ENCODE measurements at places on chromosomes 7 and 10. TPM values are rescaled to one million over a fixed set of nuclear protein-coding genes. Genes with fewer than 3 reads are reported as not detected.
A peak's percentile ranks its signal among the peaks of the same experiment; 100 is the strongest.

DNA sequence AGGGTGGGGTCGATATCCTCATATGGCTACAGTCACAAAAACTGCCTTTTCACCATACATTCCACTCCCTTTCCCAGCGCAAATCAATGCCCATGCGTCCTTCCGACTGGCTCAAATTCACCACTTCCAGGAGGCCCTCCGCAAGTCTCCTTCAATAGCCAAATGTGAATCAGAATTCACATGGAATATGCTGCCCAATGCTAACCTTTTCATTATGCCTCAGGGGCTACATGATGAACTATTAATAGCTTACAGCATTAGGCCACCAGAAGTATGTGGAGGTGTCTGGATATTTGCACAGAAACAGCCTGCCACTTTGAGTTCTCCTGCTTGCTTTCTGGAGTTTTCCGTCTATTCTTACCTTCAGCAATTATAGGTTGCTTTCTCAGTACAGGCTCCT, 27.7 kb downstream of the RGS10 start:
- DNase-seq = no peak

The TMEM184A gene
- polyA plus RNA-seq = 0.05 TPM

The ZNF853 gene
- 0.05 TPM for polyA plus RNA-seq

The RBP4 gene
- 0.28 TPM for polyA plus RNA-seq

DNA sequence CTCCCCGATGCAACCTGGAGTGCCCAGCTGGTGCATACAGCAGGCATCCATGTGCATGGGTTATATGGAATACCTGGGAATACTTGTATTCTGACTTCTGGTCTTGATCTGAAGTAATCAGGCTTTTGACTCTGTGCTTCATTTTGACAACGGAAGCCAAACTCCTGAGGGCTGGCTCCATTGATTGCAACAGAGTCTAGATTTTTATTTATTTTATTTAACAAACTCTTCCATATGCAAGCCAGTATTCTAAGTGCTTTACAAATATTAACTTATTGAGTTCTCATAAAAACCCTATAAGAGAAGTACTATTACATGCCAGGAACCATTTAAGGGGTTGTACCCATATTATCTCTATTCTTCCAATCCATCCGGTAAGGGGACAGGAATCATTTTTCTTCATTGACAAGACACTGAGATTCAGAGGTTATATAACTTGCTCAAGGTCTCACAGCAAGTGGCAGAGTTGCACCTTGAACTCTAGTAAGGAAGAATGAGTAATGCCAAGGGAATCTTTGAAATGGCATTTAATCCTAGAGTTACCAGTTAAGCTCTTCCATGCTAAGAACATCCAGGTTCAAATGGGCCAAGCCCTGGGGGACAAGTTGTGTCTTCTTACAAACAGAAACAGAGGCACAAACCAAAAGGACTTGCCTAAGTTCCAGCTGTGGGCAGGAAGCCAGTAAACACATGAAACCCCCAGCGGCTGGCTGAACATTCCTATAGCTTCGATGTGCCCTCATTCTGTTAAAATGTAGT, 241.0 kb downstream of the WDR11 start:
- DNase-seq = peak; percentile 43

DNA sequence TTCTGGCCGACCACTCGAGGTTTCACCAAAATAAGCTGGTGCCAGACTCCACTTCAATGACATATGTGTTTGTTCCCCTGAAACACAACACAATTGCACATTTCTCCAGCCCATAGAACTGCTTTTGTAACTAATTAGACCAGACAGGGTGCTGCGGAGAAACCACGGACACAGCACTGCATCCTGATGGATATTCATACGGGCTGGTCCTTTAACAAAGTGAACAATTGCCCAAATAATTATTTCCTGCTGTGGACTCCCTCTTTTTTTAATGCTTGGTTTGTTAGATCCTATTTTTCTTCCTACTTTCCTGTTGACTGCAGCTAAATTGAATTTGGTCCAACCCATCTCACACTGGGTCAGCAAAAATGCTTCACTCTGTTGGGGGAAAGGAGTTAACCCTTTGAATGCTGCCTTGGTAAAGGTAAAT, 198.6 kb upstream of the BMPER start:
- no peak for DNase-seq
